ENCODE measurements at places on chromosomes 12 and 14.

- no peak for DNase-seq
Observed at GRCh38 chr14:53328841-53329240, 175.7 kb upstream of the DDHD1 start.

DNA sequence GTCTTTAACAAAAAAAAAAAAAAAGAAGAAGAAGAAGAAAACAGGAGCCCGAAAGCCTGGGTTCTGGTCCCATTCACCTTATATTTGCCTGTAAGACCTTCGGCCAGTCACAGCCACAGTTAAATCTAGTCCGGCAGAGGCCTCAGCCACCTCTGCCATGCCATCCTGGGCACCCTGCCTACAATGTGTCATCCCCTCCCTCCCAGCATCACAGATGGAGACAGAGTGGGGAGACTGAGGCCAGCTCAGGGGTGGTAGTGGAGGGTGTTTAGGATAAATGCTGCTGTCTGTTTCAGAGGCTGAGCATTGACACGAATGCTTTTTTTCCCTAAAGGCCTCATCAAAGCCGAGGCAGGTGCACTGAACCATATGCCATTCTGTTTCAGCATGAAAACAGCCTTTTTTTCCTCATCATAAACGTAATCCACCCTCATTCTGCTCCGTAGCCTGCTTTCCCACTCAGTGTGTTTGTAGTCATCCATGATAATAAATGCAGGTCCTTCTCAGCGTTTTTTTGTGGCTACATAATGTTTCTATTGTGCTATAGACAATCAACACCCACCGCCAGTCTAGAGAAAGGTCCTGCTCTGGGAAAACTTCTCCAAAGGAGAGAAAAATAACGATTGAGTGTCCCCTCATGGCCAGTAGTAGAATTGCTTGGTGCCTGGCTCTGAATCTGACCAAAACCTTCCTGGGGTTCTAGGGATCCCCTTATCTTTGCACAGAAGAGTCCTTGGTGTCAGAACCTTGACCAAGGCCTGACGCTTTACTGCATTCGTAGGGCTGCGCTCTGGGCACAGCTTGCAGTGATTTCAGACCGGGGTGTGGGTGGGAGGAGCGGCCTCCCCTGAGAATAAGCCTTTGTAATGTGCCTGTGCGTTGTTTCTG is 41.1 kb upstream of the TSPAN9 start:
- DNase-seq = peak; percentile 58

DNA sequence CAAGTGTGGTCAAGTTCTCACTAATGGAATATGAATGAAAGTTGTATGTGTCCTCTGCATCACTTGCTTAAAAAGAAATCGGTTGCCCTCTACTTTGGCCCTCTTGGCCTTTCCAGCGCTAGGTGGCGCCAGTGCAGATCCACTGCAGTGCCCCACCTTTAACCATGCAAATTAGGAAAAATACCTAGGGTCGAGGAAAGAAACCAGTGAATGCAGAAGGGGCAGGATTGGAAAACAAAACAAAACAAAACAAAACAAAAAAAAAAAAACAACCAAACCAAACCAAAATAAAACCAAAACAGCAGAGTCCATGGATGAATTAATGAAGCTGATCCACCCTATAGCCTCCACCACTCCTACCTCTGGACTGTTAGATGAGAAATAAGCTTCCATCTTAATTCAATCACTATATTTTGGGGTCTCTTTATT is 12.9 kb upstream of the NEMF start:
- DNase-seq = peak; percentile 1

GRCh38 chr12:108016022-108016564 is 113.0 kb upstream of the WSCD2 start:
- DNase-seq = no peak

DNA sequence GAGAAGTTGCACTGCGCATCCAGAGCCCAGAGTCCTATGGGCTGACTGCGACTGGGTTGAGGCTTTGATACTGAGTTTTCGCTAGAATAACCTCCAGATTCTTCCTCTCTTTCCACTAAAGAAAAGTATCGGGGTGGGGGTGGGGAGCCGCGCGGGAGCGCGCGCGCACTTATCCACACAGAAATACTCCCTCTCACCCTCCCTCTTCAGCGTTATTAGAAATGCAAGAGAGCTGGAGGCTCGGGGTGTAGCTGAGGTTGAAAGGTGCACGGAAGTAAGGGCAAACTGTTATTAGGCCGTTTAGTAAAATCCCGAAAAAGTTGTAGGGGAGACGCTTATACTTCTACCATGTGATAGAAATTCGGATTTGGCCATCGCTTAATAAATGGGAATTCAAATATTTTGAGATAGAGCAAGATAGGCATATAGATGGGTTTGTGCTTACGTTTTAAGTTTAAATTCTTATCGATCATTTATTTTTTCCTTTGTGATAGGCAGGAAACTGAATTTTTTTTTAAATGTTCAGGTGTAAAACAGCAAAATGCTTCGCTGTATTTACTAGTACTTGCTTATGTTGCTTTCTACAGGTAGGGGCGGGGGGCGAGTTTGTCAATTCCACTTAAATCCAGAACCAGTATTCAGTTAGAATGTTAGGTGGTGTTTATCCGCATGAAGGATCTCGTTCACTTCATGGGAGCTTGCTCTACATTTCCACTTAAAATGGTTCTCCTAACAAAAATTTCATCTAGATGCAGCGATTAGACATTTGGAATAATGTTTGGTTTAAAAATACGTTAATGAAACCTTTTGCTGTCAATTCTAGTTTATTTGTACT is 1.1 kb downstream of the ARHGAP5 start:
- DNase-seq = peak; percentile 53

- DNase-seq = no peak
Observed at GRCh38 chr14:54659365-54659764, 92.4 kb downstream of the SAMD4A start.

DNA sequence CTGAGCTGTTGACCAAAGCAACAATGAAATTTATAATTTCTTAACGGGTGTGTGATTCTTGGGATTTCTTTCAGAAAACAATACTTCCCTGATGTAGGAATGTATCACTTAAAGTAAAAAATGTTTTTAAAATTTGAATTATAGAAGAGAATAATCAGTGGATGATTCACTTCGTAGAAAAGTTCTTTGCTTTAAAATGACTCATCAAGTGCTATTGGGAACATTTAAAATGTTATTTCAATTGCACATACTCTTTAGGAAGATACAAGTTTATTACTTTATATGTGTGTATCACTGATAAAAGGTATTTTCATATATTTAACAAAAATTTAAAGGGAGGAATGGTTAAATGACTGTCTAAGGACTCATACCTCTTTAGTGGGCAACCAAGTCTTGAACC is 155.3 kb downstream of the PDE3A start:
- DNase-seq = no peak

- no peak for DNase-seq
Observed at GRCh38 chr14:80946187-80946586, 4.6 kb upstream of the CEP128 start.

DNA sequence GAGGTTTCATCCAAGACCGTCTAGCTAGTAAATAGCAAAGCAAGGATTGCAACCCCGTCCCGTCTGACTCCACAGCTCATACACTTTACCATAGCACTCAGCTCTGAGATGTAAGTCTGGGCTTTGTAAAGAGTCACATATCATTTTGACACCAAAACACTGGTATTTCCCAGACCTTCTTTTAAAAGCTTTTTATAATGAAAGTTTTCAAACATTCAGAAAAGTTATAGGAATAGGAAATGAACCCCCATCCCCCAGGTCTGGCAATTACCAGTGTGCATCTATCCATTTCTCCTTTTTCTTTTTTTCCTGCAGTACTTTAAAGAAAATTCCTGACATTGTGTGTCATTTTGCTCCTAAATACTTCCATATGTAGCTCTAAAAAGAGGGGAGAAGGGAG is 183.6 kb upstream of the CCND2 start:
- no peak for DNase-seq

DNA sequence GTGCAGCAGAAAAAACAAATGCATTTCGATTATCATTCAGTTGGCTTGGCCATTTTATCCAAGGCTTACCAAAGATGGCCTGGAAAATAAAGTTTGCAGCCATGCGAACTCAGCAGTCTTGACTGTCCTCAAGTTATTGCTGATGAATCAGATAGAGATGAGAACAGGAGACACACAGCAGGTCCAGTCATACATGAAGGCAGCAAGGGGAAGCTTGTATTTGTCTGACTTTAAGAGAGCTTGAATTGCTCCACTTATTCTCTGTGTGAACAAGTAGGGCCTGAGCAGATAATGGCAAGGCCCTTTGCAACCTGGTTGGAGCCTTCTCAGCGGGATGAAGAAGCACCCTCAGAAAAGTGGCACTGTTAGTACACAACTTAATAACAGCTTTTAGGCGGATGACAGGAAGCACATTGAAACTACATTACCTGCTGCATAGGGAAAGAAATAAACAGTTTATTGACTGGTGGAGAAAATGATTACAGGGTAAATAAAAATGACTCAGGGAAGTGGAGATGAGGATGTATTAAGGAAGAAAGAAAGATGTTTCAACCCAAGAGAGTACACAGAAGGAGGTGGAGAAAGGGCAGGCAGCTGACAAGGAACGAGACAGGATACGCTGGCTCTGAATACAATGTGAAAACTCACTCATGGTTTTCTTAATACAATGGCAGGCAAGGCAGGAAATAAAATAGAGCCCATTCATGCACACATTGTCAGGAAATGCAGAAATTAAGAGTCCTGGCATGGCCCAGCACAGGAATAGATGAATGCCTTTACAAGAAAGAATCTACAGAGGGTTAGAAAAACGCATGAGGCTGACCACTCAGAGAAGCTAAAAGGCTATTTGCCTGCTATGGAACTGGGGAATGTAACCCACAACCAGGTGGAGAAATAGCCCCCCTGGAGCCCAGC is 128.4 kb downstream of the GALC start:
- DNase-seq = no peak

GRCh38 chr12:130199581-130200390 is 37.5 kb downstream of the FZD10 start:
- no peak for DNase-seq

- DNase-seq = no peak
Observed at GRCh38 chr12:69685810-69686209, 13.3 kb downstream of the BEST3 start.

GRCh38 chr12:33296529-33296928 is 143.1 kb downstream of the SYT10 start:
- DNase-seq = no peak

DNA sequence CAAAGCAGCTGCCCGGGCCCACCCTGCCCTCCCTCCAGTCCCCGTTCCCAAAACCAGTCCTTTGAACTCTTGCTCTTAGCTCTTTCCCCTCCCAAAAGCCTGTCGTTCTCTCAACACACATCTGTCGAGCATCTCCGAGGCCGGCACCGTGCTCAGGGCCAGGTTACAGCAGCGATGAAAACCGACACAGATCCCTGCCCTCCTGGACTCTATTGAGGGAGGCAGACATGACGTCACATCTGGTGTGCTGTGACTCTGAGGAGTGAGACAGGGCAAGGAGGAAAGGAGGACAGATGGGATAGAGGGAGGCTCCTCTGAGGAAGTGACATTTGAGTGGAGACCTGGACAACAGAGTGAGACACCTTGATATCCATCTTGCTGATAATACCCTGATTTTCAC is 34.6 kb upstream of the PWP1 start:
- DNase-seq = no peak

GRCh38 chr12:27101290-27101689 is 18.9 kb upstream of the C12orf71 start:
- no peak for DNase-seq

GRCh38 chr12:118397708-118398440 is 21.5 kb downstream of the SUDS3 start:
- no peak for DNase-seq

- DNase-seq = no peak
Observed at GRCh38 chr12:131428091-131428685, 282.7 kb upstream of the SFSWAP start.

DNA sequence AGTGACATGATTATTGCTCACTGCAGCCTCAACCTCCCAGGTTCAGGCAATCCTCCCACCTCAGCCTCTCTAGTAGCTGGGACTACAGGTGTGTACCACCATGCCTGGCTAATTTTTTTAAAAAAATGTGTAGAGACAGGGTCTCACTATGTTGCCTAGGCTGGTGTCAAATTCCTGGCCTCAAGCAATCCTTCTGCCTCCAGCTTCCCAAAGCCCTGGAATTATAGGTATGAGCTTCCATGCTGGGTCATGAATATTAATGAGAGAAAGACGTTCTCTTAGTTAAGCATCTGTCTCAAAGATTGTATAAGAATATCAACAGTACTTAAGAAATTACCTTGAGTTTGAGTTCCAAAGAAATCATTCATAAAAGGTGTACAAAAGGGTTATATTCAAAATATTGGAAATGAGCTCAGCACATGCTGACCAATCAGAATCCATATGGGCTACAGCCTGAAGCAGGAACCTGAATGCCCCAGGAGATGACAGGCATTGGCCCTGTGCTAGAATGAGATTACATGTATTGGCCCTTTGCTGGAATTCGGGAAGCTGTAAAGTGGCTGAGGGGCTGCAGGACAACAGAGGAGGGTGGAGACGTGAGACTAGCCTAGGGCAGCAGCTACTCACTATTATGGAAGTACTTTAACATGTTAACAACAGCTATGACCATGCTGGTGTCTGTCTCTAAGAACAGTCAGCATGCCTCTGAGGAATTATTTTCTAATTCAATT is 157.0 kb upstream of the CPNE8 start:
- no peak for DNase-seq

- DNase-seq = no peak
Observed at GRCh38 chr12:57517187-57517586, 3.1 kb downstream of the DDIT3 start.

GRCh38 chr12:108580531-108580930 is 17.4 kb downstream of the TMEM119 start:
- DNase-seq = no peak

DNA sequence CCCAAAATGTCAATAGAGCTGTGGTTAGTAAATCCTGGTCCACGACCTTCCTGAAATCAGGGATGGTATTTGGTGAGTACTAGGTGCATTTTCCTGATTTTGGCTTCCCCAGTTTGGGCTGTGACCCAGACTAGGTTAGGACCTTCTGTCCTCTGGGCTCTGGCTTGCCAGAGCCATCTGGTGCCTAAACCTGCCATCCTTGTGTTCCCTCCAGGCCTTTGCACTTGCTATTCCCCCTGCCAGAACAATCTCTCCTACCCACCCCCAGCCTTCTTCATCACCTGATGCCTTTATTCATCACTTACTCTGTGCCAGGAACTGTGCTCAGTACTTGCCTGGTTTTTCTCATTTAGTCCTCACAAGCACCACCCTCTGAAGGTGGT is 216.7 kb downstream of the RBM19 start:
- DNase-seq = no peak

DNA sequence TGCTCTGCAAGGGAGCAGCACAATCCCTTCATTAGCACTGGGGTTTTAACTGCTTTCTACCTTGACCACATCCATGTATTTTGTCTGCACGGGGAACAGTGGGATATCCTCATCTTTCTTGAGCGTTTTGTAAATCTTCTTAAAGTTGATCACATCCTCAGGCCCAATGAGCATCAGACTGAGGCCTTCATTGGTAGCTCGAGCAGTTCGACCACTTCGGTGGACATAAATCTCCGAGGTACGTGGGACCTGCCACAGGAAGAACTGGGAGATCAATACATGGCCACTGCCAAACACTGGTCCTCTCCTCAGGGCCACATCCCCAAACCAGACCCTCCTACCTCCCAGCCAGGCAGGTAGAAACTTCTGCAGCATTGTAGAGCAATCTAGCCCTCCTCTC is 26.1 kb downstream of the DDX24 start:
- DNase-seq = no peak
